ENCODE measurements at places on chromosomes 13 and 19.

DNA sequence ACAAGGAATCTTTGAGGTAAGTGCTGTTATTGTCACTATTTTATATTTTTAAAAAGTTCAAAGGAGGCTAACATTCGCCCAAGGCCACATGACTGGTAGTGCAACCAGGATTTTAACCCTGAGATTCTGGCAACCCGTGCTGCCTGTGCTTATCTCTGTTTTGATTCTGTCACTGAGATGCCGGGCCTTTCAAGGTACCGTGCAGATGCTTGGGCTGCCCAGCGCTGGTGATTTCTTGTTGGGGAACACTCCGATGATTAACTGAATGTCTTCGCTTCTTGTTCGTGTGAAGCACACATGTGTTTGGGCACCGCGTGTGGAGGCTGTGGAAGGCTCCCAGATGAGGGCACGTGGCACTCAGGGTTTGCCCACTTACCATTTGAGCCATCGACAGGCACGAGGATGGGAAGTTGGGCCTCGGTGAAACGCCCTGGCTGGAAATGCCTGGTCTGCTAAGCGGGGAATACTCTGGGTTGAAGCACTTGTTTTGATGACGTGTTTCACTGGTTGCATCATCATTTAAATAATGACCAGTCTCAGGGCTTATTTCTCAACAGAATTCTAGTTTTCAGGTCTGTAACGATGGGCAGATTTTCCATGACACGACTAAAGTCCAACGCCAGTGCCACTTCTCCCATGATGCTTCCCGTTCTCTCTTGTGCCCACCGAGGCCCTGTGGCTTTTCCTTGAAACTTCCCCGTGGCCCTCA, 392.7 kb downstream of the FGF9 start:
- DNase-seq = no peak

GRCh38 chr13:22773465-22773864, 407.3 kb upstream of the SGCG start:
- no peak for DNase-seq

- peak; percentile 13 for DNase-seq
Observed at GRCh38 chr19:39941615-39942365, 7.4 kb upstream of the FCGBP start.

DNA sequence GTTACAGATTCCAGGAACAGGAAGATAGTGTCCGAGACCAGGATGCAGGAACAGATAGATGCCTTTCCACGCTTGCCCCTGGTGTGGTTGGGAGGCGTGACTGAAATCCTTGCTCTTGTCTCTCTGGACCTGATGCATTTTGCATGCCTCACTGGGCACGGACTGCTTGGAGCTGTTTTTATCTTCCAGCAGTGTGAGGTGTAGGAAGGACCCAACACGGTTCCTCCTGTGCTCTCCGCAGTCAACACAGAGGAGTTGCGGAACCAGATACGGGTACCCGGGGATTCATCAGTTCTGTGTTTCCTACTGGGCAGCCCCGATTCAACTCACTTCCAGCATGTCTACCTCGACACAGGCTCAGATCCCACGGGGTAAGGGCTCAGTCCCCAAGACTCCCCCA, 6.5 kb downstream of the DOT1L start:
- DNase-seq = no peak

GRCh38 chr13:31629085-31629780, 110.1 kb upstream of the RXFP2 start:
- no peak for DNase-seq

DNA sequence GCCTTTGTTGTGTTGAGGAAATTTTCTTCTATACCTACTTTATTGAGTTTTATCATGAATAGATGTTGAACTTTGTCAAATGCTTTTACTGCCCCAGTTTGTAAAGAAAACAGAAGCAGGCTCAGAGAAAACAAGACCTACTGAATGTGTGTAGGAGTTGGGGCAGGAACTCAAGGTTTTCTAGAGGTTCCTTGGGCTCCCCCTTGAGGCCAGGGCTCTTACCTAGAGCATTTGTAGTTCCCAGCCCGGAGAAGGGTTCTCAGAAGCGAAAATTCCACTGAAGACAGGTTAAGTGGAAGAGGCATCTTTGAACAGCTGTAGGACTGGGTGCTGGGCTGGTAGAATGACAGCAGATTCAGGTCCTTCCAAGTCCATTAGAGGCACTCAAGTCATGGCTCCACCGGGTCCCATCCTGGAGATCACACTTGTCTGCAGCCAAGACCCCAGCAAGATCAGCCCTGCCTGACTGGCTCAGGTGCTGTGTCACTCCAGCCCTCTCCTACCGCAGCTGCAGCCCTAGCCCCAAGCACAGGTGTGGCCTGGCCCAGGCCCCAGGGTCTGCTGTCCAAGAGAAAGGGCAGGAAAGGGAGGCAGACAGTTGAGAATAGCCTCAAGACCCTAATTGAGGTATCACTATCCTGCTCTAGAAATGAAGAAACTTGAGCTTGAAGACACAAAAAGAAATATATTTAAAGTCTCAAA, 425.5 kb downstream of the PCDH20 start:
- DNase-seq = no peak

DNA sequence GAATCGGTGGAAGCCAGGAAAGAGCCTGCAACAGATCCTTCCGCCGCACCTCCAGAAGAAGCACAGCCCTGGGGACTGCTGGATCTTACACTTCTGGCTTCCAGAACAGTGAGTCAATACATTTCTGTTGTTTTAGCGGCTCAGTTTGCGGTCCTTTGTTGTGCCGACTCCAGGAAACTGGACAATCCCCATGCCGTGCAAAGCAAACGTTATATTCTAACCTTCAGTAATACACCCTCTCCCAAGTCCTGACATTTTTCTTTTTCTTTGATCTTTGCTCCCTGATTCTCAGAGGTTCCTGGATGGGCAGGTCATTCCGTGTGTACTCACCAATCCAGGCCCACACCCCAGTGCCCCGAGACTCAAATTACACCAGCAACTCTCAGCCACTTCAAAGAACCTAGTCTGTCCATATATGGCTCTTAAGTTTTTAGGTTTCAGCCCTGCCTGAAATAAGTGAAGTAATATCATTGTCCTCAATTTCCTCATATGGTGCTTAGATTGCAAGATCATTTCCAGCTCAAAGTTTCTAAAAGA, 387.1 kb upstream of the SGCG start:
- DNase-seq = no peak

- DNase-seq = no peak
Observed at GRCh38 chr13:66222127-66222526, 1008.0 kb downstream of the PCDH9 start.

DNA sequence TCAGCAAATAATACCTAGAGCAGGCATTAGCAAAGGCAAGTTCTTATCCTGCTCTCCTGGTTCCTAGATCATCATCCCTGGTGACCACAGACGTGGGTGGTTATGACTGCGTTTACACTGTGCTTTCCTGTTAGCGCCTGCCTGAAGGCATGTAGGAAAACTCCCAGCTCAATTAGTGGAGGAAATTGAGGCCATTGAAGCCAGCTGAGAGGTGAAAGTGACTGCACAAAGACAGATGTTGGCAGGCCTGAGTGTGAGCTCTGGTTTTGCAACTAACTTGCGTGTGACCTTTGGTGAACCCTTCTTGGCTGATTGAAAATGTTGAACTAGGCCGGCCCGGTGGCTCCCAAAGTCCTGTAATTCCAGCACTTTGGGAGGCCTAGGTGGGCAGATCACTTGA, 17.5 kb upstream of the NWD1 start:
- DNase-seq = no peak

DNA sequence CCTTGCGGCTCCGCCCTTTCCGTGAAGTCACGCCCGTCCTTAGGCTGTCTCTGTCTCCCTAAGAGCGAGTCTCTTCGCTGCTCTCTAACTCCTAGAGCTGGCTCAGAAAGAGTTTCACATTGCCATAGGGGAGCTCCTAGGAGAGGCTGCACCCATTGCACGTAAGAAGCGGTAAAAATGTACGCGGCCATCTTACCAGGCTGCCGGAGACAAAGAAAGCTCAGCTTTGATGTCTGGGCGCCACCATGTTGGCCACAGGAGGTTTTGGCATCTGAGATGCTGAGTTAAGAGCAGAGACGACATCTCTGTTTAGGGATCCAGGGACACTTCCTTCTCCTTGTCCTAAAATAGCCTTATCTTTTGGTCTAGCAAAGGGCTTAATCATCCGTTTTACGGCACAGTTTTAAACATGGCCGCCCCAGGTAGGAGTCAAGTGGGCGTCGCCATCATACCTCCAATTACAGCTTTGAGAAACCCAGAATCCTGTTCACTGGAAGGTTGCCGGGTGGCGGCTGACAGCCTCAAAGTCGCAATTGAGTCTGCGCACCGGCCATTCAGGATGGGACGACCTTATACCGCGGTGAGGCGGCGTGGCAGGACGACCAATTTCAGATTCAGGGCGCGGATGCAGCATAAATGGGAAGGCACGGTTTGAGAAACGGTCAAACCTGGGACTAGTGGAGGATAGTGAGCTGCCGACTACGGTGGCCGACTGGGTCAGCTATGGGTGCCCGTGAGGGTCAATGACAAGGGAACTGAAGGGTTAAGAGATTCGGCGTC, at the start of gene ZNF793:
Gene ZNF793, plus strand, starts transcription at position 553 of the 780 bp plus-strand sequence. CDS start 16,501 bp downstream, outside the sequence.
- peak; percentile 65 for DNase-seq

DNA sequence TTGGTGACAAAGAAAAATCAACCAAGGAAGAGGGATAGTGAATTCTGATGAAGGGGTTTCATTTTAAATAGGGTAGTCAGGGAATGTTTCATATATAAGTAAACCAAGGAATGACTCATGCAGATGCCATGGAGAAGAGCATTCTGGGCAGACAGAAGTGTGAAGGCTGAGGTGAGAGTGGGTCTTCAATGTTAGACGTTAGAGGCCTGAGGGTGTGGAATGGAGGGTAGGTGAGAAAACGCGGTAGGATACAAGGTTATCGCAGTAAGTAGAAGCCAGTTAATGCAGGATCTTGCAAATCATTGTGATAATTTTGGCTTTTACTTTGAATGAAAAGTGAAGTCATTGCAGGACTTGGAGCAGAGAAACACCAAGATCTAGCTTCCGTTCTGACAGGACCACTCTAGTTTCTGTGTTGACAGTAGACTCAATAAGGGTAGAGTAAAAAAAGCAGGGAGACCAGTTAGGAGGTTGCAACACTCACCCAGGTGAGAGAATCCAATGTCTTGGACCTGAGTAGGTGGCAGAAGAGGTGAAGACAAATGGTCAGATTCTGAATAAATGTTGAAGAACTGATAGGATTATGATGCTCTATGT, 225.2 kb upstream of the TMTC4 start:
- DNase-seq = no peak

GRCh38 chr13:59734393-59734792, 429.3 kb downstream of the DIAPH3 start:
- DNase-seq = no peak

GRCh38 chr19:41871573-41872383, 5.3 kb upstream of the CD79A start:
- DNase-seq = no peak

- no peak for DNase-seq
Observed at GRCh38 chr13:34465423-34465922, 476.6 kb upstream of the NBEA start.

DNA sequence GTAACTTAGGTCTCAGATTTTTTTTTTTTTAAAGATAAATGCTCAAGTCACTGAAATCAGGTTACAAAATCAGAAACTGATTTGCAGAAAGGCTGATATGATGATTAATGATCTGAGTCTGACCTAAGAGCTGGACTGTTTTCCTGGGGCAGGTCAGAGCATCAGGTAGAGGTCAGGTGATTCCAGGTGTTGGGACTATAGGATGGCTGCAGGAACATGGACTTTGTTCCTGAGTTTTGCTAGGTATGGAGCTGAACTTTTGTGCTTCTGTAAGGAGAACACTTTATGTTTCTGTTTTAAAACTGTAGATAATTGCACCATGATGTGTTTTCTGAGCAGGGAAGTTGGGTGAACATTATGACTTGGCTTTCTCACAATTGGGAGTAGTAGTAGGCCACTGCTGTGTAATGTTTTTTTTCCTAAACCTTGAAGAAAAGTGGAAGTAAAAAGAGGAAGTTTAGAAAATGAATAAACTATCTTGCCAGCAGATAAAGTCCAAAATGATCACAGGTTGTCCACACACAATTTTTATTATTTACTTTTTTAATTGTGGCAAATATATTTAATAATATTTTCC, 297.2 kb downstream of the DCT start:
- DNase-seq = no peak

- DNase-seq = no peak
Observed at GRCh38 chr19:56112313-56112709, 8.8 kb downstream of the ZNF787 start.

GRCh38 chr19:42153672-42154433, 21.6 kb upstream of the POU2F2 start:
- DNase-seq = no peak

DNA sequence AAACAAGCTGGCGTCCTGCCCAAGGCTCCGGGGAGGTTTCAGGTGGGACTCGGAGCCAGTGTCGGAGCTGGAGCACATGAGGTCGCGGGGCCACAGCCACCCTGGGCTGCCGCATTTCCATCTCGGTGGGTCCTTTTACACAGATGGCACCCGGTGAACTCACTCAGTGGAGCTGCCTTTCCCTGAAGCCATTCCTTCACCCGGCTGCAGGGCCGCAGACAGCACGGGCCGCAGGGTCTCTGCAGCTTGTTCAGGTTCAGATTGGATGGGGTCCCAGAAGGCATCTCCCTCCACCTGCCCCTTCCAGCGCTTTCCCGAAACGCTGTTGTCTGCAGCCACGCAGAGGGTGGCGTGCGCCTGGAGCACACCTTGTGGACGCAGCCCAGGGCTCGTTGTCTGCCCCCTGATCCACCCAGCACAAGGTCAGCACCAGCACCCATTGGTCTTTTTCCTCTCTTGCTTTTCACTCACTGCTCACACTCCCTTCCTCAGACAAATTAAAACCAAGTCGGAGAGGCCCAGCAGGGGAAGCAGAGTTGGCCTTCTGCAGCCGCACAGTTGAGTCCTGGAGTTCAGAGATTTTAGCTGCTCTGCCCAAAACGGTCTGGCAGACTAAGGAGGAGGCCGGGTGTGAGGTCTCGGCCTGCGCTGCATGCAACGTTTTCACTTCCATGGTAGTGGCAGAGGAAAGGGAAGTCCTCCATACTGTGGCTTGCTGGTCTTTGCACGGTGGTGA, 18.1 kb downstream of the MCF2L start:
- DNase-seq = no peak

GRCh38 chr19:36488118-36488845, 1.1 kb downstream of the ZNF566 start:
- no peak for DNase-seq

- no peak for DNase-seq
Observed at GRCh38 chr13:105135852-105136615, 1399.4 kb downstream of the EFNB2 start.

GRCh38 chr13:50388481-50388880, 373.2 kb downstream of the KCNRG start:
- no peak for DNase-seq

DNA sequence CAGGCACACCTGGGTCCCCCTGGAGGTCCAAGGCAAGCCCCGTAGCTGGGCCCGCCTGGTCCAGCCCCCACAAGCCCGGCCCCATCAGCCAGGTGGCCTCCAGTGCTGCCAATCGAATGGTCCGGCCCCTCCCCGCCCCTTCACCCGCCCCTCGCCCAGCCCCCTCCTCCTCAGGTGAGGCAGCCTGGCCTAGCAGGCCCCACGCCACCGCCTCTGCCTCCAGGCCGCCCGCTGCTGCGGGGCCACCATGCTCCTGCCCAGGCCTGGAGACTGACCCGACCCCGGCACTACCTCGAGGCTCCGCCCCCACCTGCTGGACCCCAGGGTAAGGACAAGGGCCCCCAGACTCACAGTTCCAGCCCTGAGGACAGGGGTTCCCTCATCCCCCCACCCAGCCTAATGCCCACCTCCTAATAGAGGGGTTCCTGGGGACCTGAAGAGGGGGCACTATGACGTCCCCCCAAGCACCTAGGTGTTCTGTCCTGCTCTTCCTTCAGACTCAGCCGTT, at the start of gene HPN:
Gene HPN, plus strand, starts transcription at position 174 of the 508 bp plus-strand sequence. CDS start 786 bp downstream, outside the sequence.
- no peak for DNase-seq
